ENCODE measurements at places on chromosomes 13 and 19.

DNA sequence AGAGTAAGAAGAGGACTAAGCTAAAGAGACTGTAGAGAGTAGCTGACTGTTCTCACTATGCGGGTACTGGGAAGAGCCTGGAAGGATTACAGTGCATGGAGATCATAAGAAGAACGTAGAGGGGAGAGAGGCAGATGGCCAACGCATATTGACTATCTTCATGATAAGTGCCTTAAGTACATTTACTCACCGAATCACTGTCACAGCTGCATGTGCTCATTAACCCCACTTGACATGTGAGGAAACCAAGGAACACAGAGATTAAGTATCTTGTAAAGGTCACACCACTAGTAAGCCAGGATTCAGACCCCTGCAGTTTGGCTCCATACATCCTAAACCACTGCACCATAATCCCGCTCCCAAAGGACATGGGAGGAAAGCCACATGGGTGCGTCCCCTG, 34.1 kb downstream of the SMAD9 start:
- no peak for DNase-seq

DNA sequence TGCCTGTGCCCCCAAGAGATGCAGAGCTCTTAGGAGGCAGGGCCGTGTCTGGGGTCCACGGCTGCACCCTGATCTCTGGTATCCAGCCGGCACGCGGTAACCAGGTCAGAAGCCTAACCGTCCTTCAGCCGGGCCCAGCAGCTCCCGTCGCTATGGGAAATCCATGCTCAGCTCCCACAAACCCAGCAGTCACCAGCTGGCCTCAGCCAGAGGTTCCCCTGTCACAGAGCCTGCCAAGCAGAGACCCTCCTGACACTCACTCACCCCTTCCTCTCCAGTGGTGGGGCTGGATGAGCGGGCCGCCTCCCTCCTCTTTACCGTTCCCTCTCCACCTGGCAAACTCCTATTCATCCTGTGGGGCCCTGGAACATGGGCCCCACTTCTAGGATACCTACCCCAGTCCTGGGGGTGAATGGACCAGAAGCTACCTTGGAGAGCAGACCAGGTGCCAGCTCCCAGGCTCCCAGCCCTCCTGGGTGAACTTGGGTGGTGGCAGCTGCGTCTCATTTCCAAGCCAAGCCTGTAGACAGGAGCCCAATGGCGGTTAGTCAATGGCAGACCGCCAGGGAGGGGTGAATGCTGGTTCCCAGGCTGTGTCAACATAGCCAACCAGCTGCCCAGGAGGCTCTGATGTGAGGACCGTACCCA, 21.4 kb upstream of the TCF3 start:
- no peak for DNase-seq

DNA sequence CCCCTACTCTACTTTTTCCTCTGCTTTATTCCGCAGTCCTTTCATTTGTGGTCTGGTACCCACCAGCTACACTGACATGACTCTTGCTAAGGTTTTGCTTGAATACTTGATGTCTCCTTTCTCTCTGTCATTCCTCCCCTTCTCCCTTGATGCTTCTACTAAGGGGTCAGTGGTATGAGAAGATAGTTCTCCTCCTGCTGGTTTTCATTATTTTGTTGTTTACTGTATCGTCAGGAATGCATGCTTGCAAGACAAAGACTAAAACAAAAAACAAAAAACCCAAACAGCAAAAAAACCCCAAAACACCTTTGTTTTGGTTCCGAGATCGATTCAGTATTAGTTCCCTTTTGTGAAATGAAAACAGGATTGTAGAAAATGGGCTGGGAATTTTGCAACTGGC, 59.5 kb downstream of the PCCA start:
- DNase-seq = no peak

GRCh38 chr19:29804493-29804892, 7.3 kb upstream of the CCNE1 start:
- DNase-seq = no peak

- no peak for DNase-seq
Measured at GRCh38 chr13:59424661-59425060, 739.1 kb downstream of the DIAPH3 start.

DNA sequence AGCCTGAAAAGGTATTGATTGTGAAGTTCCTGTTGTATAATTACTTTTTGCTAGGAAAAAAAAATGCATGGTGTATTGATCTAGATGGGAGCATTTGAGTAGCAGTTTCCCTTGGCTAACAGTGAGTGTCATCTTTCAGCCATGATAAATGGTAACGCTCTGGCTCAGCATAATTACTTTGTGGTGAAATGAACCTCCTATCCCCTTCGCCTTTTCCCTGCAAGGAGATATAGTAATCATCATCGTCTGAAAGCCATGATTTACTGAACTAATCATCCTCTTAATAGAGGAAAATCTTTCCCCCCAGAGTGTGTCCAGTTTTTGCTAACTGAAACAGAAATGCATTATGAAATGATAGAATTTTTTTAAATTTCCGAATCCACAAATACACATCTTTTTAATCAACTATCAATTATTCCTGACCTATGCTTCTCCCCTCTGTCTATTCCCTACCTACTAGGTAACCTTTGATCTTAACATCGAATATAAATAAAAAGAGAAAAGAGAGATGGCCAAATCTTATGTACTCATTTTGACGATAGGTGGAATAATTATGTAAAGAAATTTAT, 88.7 kb downstream of the MAB21L1 start:
- DNase-seq = no peak

DNA sequence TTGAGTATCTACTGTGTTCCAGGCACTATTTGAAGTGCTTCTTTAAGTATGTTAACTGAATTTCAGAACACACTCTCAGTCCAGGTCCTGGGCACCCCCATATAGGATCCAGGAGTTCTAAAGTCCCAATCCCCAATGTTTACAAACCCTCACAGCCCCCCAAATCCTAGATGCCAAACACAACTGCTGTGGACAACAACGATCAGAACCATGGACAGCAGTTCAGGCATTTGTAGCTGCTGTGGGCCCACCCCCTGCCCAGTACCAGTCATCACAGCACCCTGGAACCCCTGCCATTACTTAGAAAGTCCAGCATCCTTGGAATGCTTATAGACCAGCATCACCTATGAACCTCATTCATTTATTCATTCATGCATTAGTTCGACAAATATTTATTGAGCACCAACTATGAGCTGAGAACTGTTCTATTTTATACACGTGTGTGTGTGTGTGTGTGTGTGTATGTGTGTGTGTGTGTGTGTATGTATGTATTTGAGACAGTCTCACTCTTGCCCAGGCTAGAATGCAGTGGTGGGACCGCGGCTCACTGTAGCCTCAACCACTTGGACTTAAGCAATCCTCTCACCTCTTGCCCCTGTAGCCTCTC, 19.3 kb upstream of the SDHAF1 start:
- DNase-seq = peak; percentile 8

GRCh38 chr13:47397739-47398138, 500.9 kb upstream of the HTR2A start:
- DNase-seq = no peak

DNA sequence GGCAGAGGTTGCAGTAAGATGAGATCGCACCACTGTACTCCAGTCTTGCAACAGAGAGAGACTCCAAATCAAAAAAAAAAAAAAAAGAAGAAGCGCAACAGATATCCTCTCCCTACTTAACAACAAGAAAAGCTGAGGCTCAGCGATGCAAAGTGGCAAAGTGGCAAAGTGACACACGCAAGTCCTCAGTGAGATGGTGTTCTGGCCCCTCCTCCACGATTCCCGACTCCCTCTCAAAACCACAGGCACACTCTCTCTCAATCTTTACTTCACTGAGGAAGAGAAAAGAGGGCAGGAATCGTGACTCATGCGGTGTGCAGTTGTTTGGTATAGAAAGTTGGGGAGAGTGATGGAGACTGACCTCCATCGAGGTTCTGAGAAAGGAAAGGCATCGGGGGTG, 12.6 kb downstream of the FFAR2 start:
- DNase-seq = peak; percentile 81

GRCh38 chr19:57829316-57829715, 783 bp upstream of the ZNF587B start:
- DNase-seq = no peak

GRCh38 chr13:50994651-50995050, 85.1 kb downstream of the RNASEH2B start:
- no peak for DNase-seq

DNA sequence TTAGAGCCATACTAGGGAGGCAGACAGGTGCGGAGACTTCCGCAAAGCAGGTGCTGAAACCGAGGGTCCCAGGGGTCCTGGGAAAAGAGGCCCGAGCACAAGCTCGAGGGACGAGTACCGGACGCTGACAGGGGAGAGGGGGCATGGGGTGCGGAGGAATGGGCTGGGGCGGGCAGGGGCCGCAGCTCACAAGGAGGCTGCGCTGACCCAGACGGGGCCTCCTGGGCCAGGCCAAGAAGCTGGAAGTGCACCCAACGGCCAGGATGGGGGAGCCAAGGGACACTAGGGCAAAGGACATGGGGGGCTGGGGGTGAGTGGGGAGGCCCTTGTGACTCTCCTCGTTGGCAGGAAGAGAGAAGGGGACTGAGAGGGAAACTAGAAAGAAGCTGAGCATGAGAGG, 1.8 kb downstream of the POLR2E start:
- no peak for DNase-seq

- no peak for DNase-seq
Measured at GRCh38 chr19:30132343-30133075, 190.5 kb downstream of the URI1 start.

- DNase-seq = no peak
Measured at GRCh38 chr13:83905641-83906040, 23.4 kb upstream of the SLITRK1 start.

DNA sequence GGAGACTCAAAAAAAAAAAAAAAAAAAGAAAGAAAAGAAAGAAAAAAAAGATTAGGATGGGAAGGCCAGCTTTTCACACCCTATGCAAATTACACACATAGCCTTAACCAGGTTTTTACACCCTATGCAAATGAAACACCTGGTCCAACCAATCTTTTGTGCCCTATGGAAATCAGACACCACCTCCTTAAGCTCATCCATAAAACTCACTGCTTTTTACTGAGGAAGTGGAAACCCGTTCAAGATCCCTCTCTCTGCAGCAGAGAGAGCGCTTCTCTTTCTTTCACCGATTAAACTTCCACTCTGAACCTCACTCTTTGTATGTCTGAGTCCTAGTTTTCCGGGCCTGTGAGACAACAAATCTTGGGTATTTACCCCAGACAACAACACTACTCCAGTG, 25.3 kb upstream of the HOMER3 start:
- peak; percentile 76 for DNase-seq

- DNase-seq = no peak
Measured at GRCh38 chr13:44223770-44224444, 149.7 kb upstream of the SERP2 start.

GRCh38 chr19:31418692-31419430, 69.6 kb upstream of the TSHZ3 start:
- no peak for DNase-seq

GRCh38 chr13:84029396-84029795, 147.1 kb upstream of the SLITRK1 start:
- peak; percentile 58 for DNase-seq

- DNase-seq = peak; percentile 66
Measured at GRCh38 chr13:30806784-30807183, 71.4 kb downstream of the ALOX5AP start.

DNA sequence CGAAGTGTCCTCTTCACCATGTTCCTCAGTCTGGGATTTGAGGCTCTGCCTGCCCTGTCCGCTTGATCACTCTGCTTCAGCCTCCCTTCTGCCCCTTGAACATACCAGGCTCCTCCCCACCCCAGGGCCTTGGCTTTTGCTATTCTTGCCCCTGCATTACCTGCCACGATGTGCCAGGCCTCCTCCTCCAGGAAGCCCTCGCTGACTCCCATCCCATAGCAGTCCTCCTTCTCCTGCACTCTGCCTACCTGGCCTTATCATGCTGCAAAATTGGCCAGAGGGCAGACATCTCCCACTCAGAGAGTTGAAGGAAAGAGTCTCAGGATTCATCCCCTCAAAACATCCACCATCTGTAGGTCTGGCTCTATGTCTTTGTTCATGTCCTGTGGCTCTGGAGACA, 2.2 kb downstream of the YJEFN3 start:
- no peak for DNase-seq

DNA sequence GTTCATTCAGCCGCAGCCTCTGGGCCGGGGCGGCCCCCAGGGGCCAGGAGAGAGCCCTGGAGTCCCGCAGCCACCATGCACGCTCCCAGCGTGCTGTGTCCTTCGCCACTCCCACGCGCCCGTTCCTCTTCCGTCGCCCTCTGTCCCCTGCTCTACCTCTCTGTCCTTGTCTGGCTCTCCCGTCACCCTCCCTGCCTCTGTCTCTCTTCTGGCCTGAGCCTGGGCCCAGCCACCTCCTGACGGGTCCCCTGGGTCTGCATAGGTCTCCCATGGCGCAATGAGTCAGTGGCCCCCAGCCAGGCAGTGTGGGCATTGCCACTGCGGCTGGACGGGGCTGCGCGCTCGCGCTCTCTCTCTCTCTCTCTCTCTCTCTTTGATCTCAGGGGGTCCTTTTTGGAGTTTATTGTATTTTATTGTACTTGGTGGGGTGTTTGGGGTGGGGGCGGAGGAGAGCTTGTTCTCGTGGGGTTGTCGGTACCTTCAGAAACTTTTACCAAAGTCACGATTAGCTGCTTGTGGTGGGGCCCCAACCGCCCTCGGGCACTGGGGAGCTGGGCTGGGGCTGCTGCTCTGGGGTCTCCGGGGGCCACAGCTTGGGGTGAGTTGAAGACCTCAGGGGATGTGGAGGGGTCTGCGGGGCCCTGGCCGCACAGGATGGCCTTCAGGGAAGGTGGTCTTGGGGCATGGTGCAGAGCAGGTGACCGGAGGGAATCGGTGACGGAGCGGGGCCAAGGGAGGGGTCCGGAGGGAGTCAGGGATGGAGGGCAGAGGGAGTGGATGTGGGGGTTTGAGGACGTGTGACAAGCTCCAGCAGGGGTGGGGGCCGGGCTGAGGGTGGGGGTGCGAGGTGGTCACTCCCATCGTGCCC, 1.7 kb upstream of the TGFBR3L start:
- DNase-seq = no peak

- no peak for DNase-seq
Measured at GRCh38 chr19:15404097-15404779, 14.6 kb downstream of the AKAP8L start.

- peak; percentile 95 for DNase-seq
Measured at GRCh38 chr19:56319991-56320390, 5.4 kb upstream of the ZSCAN5A start.

DNA sequence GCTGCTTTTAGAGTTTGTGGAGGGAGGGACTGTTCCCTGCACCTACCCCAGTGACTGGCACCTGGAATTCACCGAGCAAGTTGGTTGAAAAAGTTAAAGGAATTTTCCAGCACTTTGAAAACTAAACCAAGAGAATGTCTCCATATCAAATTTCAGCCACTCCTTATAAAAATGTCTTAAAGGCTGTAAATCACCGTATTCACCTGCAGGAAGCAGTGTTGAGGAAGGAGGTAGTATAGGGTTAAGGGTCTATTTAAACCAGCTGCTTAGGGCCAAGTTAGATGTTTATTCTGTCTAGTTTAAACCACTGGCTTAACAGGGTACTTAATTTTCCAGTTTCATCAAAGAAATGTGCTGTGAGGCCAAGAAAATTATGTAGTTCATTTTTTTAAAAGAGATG, 3.8 kb upstream of the RAB20 start:
- peak; percentile 8 for DNase-seq

- no peak for DNase-seq
Measured at GRCh38 chr19:19155495-19156219, 14.4 kb downstream of the MEF2B start.

All from MV-4-11 (cell line).